Stimulated activated CD8-positive, alpha-beta memory T cell treated with anti-CD3 and anti-CD28 coated beads, Interleukin-2, amount 100 ng/mL, for 48 hours (primary cell): ENCODE measurements at places on chromosomes 2 and 18.

DNA sequence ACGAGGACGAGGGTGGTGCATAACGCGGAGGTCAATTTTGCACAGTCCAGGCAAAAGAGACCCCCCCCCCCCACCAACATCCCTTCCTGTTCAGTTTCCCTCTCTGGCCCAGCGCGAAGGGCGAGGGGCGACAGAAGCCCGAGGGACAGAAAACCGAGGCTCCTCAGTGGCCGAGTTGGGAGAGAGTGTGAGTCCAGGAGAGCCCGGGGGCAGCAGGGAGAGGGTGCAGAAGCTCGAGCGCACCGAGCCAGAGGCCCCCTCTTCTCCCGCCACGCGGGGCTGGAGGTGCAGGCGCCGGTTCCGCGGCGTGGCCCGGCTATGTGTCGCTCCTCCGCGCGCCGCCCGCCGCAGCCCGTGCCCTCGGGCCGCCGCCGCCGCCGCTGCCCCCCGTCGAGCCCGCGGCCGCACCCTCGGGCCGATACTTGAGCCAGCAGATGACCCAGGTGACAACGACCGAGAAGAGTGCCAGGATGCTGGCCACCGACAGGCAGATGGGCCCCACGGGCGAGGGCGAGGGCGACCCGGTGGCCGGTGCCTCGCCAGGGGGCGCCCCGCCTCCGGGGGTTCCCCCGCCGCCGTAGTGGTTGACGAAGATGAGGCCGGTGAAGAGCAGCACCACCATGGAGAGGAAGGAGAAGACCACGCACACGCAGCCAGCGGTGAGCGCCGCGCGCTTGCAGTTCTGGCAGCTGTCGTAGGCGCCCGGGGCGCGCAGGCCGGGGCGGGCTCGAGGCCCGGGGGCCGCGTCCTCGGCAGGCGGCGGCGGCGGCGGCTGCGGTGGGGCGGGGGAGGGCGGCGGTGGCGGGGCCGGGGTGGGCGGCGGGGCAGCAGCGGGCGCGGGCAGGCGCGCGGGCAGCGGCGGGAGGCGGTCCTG lies 20.2 kb upstream of the PAX3 start:
- DNase-seq: no peak

DNA sequence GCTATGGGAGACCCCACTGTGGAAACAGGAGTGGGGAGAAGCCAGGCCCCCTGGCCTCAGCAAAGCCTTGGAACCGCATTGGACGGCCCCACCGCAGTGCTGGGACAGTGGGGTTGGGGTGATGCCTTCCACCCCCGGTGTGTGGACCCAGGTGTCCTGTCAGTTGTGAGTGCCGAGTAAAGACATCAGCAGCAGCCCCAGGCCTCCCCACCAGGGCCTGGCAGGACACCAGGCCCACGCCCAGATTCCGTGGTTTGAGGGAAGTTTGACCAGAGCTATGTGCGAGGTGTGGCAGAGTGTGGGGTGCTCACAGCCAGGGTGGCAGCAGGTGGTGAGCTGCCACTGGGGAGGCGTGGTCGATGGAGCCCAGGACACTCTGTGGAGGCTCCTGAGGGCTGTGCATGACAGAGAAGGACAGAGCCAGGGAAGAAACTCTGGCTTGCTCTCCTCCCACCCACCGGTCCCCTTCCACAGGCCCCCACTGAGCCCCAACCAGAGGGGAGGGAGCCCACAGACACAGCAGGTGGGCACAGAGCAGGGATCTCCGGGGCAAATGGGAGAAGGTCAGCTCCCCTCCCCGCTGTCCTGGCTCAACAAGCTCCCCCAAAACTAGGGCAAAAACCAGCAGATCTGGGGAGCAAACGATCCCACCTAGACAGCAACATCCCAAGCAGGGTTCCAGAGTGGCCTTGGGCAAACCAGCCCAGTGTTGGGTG lies 69.1 kb downstream of the TWIST2 start:
- DNase-seq: no peak

- no peak for DNase-seq
These were observed 22.3 kb upstream of the GPR17 start for GRCh38 chr2:127623388-127624319.

- peak; percentile 23 for DNase-seq
These were observed 14.8 kb downstream of the ASPRV1 start for GRCh38 chr2:69946351-69947324.

DNA sequence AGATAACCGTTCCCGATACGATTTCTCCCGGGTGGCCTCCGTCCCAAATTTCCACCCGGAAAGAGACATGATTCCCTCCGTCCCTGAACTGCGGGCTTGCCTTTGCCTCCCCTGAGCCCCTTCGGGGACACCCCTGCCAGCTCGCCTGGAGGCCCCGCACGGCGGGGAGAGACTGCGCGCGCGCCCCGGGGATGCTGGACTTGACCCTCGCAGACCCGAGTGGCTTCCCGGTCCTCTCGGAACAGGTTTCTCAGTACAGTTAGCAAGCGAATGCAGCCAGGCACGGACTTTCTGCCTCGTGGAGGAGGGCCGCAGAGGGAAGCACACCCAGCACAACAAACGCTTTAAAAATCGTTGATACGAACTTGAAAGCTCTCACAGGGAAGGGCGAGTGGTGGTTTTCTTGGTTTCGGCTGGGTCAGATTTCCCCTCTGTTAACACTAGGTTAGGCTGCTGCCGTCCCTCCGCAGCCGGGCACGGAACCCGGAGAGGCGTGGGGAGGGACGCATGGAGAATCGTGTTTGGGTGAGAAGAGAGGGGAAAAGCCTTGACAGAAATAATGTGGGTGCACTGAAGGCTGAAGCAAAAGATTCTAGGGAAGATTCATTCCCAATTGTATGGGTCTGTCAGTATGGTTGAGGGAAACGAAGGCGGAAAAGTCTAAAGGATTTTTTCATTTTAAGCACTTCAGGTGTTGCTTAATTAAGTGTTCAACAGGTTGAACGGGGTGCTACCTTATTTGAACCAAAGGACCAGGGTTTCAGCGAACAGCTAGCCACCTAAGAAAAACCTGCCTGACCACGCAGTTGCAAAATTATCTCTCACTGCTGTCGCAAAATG lies 916 bp downstream of the TNFRSF11A start:
- no peak for DNase-seq

- no peak for DNase-seq
These were observed 784 bp downstream of the WDR33 start for GRCh38 chr2:127810156-127810618.

DNA sequence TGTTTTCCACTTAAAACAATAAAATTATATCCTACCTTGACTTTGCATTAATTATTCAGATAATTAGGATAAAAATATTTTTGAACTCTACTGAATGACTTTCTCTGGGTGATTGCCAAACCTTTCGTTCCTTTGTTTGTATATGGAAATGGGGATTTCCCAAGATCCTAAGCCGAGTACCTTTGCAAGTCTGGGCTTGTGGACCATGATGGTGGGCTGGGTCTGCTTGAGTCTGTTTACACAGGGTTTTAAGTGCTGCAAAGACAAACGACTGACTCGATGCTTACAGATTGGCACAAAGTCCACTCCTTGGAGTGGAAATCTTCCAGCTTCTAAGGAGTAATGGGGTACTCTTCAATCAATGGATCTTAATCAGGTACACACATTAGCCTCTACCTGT lies 659.5 kb downstream of the TSN start:
- DNase-seq: no peak

DNA sequence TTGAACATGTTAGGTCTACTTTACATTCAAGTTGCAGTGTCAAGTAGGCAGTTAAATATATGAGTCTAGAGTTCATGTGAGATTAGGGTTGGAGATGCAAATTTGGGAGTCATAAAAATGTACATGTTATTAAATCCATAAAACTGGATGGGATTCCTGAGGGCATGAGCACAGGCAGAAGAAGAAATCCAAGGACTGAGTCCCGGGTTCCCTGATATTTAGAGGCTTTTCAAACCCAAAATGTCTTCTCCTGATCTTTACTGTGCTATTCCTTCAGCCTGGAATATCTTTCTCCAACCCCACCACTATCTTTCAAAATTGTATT lies 23.3 kb upstream of the EXOC6B start:
- no peak for DNase-seq

- DNase-seq: no peak
These were observed 2.9 kb upstream of the GGCX start for GRCh38 chr2:85564144-85564563.

- DNase-seq: no peak
These were observed 38.7 kb downstream of the ZC3H8 start for GRCh38 chr2:112216167-112216566.

DNA sequence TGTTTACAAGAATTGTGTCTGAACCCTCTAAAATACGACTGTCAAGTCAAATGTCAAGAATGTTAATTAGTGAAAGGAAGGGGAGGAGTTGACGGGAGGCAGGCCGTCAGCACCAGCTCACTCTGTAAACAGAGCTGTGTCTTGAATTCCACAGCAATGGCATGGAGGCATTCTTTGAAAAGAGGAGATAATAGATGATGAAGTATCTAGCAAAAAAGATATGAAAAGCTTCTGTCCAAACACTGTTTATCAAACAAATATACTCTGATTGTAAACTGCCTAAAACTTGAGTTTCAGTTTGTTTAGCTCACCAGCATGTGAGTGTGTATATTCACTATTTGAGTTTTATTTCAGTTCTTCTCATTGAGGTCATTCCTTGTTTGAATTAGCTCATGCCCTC lies 94.7 kb upstream of the CDC42EP3 start:
- no peak for DNase-seq

- DNase-seq: no peak
These were observed 255.5 kb downstream of the RIT2 start for GRCh38 chr18:42860011-42860410.

DNA sequence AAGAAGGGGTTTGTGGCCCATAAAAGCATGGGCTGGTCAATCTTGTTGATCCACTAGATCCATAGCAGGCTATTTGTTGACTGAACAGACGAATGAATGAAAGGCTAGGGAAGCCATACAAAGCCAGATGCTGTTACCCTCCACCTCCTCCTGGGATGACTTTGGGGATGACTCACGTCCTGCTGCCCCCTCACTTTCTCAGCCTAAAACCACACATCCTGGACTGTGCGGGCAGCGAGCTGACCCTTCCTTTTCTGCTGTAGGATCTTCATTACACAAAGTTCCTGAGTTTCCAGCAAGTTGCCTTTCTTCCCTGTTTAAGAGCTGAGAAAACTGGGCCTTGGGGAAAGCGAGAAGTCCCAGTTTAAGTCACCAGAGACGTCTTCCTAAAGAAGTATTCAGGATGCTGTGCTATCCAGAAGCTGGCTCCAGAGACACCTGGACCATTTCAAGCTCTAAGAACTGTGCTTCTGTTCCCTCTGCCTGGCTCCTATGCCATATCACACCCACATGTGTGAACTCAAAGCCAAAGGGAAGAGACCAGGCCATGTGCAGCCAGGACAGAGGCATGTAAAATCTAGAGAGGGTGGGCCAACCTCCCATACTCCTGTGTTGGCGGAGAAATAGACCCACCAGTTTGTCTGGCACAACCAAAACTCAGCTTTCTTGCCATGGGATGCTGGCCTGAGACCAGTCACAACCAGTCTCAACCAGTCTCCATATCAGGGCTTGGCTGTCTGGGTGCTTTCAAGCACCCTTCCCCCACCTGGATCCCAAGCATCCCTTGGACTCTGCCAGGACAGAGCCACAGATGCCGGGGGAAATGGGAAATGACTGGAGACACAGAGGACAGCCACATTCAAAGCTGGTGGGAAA lies 4.7 kb upstream of the SLC20A1 start:
- DNase-seq: no peak

DNA sequence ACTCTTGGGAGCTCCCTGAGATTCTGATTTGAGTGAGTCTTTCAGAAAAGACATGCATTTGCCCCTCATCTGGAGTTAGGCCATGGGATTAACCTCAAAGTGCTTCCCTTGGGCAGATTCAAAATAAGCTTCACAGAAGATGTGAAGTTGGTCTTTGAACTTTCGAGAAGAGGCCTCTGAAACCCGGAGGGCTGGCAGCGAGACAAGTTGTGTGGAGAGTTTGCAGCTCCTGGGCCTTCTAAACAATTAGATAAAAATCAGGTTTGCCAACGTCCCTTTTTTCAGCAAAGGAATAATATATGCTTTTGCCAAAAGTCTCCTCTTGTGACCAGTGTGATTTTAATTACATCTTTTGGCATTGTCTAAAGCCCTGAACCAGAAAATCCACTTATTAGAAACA lies 489.7 kb downstream of the SOX11 start:
- no peak for DNase-seq

DNA sequence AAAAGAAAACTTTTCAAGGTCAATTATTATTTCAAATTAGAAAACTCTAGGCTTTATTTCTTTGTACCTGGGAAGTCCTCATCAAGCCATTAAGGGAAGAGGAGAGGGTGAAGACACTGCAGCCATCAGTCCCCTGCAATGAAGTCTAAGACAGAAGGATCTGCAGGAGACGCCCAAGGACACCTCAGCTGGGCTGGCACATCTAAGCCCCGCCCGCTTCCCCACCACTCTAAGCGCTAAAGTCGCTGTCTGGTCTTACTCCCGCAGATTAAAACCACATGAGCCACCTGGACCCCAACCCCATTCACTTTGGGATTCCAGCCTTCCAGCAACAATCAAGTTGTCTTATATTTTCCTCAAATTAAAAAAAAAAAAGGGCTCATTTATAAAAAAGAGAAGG lies 104.4 kb downstream of the AFF3 start:
- no peak for DNase-seq

- no peak for DNase-seq
These were observed 117.5 kb downstream of the ACTR3 start for GRCh38 chr2:114007436-114007835.

GRCh38 chr18:55179425-55179824 lies 220.2 kb upstream of the CCDC68 start:
- no peak for DNase-seq

DNA sequence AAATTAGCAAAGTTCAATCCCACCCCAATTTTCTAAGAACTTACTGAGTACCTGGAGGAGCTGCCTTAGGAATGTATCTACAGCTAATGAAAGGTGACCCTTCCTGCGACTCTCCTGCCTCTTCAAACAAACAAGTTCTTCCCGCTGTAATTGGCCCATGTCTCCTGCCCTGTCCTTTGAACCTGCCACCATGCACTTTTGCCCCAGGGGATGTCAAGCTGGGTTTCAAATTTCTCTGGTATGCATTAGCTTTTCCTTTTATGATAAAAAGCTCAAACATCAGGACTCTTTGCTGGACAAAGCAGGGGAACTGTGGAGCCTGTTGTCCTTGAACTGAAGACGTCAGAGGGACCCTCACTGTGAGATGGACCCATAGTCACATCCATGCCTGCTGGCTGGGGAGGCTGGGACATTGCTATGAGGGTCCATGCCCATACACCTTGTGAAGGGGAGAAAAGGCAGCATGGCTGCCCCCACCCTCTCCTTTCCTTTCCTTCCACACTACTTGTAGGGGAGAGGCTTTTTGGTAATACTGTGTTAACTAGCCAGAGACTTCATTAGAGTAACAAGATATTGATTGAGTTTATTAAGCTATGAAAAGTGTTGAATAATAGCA lies 210.7 kb upstream of the COPS8 start:
- no peak for DNase-seq

- no peak for DNase-seq
These were observed 12.4 kb upstream of the NBEAL1 start for GRCh38 chr2:203002054-203002821.

- DNase-seq: no peak
These were observed 89.1 kb upstream of the RTN4 start for GRCh38 chr2:55139305-55139704.

- no peak for DNase-seq
These were observed 90.1 kb downstream of the ALPK2 start for GRCh38 chr18:58538604-58539386.
